ENCODE measurements at places on chromosomes 3 and 15. TPM values are rescaled to one million over a fixed set of nuclear protein-coding genes. Genes with fewer than 3 reads are reported as not detected.

- H3K27ac ChIP-seq: peak overlapping the region; percentile 89
- H3K27me3 ChIP-seq: no peaks in the 10 kb centered on the region
- no peak for DNase-seq
- peaks cover 45% of the 10 kb centered on the region for H3K4me1 ChIP-seq
- peak overlapping the region; percentile 60 for H3K4me3 ChIP-seq
- H3K36me3 ChIP-seq: peaks cover 11% of the 10 kb centered on the region
Observed at GRCh38 chr15:92881211-92881754, 18.8 kb upstream of the CHD2 start.

- H3K4me3 ChIP-seq: no peak overlapping the region
- H3K27me3 ChIP-seq: no peaks in the 10 kb centered on the region
- no peaks in the 10 kb centered on the region for H3K4me1 ChIP-seq
- H3K36me3 ChIP-seq: no peaks in the 10 kb centered on the region
- DNase-seq: no peak
- H3K27ac ChIP-seq: no peak overlapping the region
Observed at GRCh38 chr3:162302983-162303624, 806.5 kb downstream of the OTOL1 start.

RAB6B gene
- 0.37 TPM for polyA plus RNA-seq

DNA sequence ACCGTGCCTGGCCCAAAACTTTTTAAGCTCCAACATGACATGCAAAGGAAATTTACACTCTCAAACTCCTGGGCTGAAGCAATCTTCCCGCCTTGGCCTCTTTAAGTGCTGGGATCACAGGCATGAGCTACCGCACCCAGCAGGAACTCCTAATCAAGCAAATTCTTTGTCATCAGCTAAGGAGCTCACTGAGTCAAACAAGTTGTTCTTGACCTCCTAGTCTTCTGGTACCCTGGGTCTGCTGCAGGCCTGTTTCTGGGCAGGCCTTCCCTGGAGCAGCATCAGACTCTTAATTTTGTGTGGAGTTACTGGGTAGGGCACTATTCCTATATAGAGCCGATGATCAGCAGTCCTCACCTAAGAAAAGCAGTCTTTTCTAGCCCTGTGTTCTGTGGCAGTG, 68.4 kb upstream of the FLNB start:
- H3K4me1 ChIP-seq: no peaks in the 10 kb centered on the region
- no peaks in the 10 kb centered on the region for H3K36me3 ChIP-seq
- no peak overlapping the region for H3K4me3 ChIP-seq
- DNase-seq: no peak
- H3K27me3 ChIP-seq: no peaks in the 10 kb centered on the region
